ENCODE measurements at places on chromosomes 6 and 20.

GRCh38 chr6:43990627-43991619 is 136.3 kb downstream of the MRPL14 start:
- no peak overlapping the region for H3K4me3 ChIP-seq
- H3K27ac ChIP-seq = no peak overlapping the region
- H3K36me3 ChIP-seq = no peaks in the 10 kb centered on the region
- H3K27me3 ChIP-seq = peaks cover 32% of the 10 kb centered on the region
- no peaks in the 10 kb centered on the region for H3K4me1 ChIP-seq

DNA sequence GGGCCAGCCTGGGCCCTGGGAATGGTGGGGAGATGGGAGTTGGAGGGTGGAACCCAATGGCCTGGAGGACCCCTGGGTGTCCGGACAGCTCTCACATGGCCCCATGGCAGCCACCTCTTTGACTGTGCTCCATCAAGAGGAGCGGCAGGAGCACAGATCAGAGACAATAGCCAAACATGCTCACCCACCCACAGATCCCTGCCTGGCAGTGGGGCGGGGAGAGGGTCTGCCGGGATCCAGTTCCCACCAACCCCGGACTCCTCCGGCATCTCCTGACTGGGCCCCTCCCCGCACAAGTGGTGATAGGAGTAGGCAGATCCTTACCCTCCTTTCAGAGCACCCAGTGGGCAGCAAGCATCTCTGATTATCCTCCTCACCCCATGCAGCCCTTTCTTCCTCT is 31.9 kb upstream of the MRPS18A start:
- H3K36me3 ChIP-seq = no peaks in the 10 kb centered on the region
- DNase-seq = no peak
- H3K4me3 ChIP-seq = no peak overlapping the region
- peaks cover 10% of the 10 kb centered on the region for H3K4me1 ChIP-seq
- no peaks in the 10 kb centered on the region for H3K27me3 ChIP-seq

GRCh38 chr20:62910777-62911497 is 15.4 kb downstream of the DIDO1 start:
- H3K4me1 ChIP-seq = peaks cover 39% of the 10 kb centered on the region
- DNase-seq = no peak
- H3K36me3 ChIP-seq = peaks cover 23% of the 10 kb centered on the region
- no peaks in the 10 kb centered on the region for H3K27me3 ChIP-seq
- H3K4me3 ChIP-seq = no peak overlapping the region

DNA sequence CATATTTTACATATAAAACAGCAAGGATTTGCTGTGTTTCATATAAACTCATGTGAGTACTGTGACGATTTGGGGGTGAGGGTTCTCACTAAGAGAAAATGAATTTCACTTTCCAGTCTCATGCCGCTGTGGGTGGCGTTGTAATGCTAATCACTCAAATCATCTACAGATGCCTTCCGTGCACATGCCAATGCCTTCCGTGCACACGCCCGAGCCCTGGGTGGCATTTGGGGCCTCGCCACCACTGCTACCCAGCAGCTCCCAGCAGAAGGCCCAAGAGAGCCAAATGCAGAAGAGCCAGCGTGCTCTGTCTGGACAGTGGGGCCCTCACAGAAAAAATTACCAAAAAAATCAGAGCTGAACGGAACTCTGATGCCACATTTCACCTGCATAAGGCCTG is 53.7 kb downstream of the WDR27 start:
- no peak for DNase-seq
- no peaks in the 10 kb centered on the region for H3K36me3 ChIP-seq
- no peaks in the 10 kb centered on the region for H3K27me3 ChIP-seq
- no peak overlapping the region for H3K4me3 ChIP-seq

GRCh38 chr6:32369660-32370059 is 2.0 kb downstream of the TSBP1 start:
- H3K36me3 ChIP-seq = no peaks in the 10 kb centered on the region
- H3K27ac ChIP-seq = no peak overlapping the region
- H3K4me3 ChIP-seq = no peak overlapping the region

DNA sequence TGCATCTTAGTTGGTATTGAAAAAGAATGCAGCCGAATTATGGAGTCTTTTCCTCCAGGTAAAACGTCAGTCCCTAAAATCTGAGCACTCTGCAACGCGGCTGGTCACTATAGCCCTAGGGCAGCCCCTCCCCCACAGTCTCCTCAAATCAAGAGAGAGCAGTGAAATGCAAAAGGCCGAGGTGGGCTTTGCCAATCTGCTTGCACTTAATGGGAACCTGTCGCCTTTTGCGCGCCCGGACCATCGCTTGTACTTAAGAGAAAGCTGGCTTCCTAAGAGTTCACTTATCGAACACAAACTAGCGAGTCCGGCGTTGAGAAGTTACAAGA is 447 bp downstream of the MCM3 start:
- H3K36me3 ChIP-seq = no peaks in the 10 kb centered on the region
- H3K4me3 ChIP-seq = peak overlapping the region; percentile 90
- DNase-seq = no peak
- H3K4me1 ChIP-seq = peaks cover 27% of the 10 kb centered on the region

DNA sequence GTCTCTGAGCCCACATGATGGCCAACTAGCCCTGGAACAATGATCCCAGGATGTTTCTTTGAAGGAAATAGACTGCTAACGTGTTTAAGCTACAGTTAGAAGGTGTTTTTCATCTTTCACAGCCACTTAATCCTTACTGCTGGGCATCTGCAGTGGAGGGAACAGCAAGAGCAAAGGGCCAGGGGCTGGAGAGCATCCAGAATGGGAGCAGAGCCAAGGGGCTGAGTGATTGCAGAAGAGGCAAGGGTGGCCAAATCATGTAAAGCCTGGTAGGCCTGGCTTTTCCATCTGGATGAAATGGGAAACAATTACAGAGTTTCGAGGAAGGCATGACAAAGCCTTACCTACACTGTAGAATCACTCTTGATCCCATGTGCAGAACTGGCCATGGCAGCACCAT is 18.7 kb upstream of the LAMP5 start:
- no peak for DNase-seq
- no peak overlapping the region for H3K4me3 ChIP-seq

GRCh38 chr6:14547284-14547998 is 429.9 kb downstream of the CD83 start:
- DNase-seq = no peak
- no peaks in the 10 kb centered on the region for H3K36me3 ChIP-seq
- no peaks in the 10 kb centered on the region for H3K4me1 ChIP-seq
- H3K27me3 ChIP-seq = no peaks in the 10 kb centered on the region
- H3K4me3 ChIP-seq = no peak overlapping the region
- no peak overlapping the region for H3K27ac ChIP-seq

DNA sequence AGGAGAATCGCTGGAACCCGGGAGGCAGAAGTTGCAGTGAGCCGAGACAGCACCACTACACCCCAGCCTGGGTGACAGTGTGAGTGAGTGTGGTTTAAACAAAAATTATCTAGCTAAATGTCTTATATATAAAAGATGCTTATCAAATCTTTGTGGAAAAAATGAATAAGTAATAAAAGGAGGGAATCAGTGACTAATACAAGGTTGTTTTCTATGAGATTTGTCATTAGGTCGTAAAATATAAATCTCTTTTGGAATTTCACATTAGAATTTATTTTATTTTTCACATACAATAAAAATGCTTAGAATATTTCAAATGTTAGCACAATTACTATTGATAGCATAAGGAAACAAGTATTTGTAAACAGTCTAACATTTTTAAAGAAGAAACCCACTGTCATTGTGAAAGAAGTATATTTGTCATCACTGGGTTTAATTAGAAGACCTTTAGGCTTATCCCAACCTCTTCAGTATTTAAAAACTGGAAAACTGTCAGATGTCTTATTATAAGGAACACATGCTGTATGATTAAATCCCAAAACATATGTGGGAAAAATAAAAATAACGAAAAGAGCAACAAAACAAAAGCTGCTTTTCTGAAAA is 47.1 kb downstream of the ASCC3 start:
- H3K4me1 ChIP-seq = no peaks in the 10 kb centered on the region
- H3K4me3 ChIP-seq = no peak overlapping the region
- no peak overlapping the region for H3K27ac ChIP-seq

GRCh38 chr6:161374971-161375873 is 101.4 kb upstream of the AGPAT4 start:
- peaks cover 6% of the 10 kb centered on the region for H3K27me3 ChIP-seq
- DNase-seq = no peak
- no peaks in the 10 kb centered on the region for H3K36me3 ChIP-seq
- no peak overlapping the region for H3K27ac ChIP-seq
- no peak overlapping the region for H3K4me3 ChIP-seq

DNA sequence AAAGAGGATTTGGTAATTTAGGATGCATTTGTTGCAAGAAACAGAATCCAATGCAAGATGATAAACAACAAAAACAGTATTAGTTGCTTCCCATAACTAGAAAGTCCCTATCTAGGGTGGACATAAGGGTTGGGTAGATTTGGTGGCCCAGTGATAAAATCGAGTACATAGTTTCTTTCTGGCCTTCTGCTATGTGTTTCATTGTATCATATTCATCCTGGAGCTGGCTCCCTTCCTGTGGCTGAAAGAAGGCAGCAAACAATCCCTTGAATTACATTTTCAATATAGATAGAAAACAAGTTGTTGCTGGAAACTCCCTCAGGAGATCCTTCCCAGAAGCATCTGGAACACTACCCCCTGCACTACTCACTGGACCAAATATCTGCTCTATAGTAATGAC is 135.1 kb downstream of the ID4 start:
- peaks cover 4% of the 10 kb centered on the region for H3K27me3 ChIP-seq
- no peak overlapping the region for H3K27ac ChIP-seq
- DNase-seq = no peak
- H3K4me3 ChIP-seq = no peak overlapping the region

GRCh38 chr6:68196645-68197044 is 438.4 kb upstream of the ADGRB3 start:
- peaks cover 2% of the 10 kb centered on the region for H3K27me3 ChIP-seq
- H3K4me1 ChIP-seq = no peaks in the 10 kb centered on the region
- no peak overlapping the region for H3K4me3 ChIP-seq
- no peaks in the 10 kb centered on the region for H3K36me3 ChIP-seq
- no peak for DNase-seq

GRCh38 chr6:90940812-90941481 is 354.1 kb upstream of the MAP3K7 start:
- H3K4me1 ChIP-seq = no peaks in the 10 kb centered on the region
- H3K4me3 ChIP-seq = no peak overlapping the region
- H3K27me3 ChIP-seq = no peaks in the 10 kb centered on the region
- no peaks in the 10 kb centered on the region for H3K36me3 ChIP-seq

- H3K36me3 ChIP-seq = no peaks in the 10 kb centered on the region
- H3K4me1 ChIP-seq = no peaks in the 10 kb centered on the region
- no peak overlapping the region for H3K27ac ChIP-seq
- H3K27me3 ChIP-seq = no peaks in the 10 kb centered on the region
- no peak for DNase-seq
These were observed 445.0 kb downstream of the HACE1 start for GRCh38 chr6:104414723-104415122.

DNA sequence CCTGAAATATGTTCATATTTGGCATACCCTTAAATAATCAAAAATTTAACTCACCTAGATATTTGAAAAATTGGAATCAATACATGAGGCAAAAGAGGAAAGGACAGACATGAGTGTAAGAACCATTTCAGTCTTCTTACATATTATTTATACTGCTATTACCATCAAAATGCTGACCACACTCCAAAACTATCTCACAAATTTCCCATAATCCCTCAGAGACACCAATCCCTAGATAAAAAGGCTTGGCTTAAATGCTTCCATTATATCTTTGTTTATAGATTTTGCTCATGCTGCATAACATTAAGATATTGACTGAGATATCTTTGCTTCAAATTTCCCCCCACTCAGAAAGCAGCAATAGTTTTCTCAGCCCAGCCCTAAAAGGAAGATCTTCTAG is 11.7 kb upstream of the NT5DC1 start:
- no peaks in the 10 kb centered on the region for H3K27me3 ChIP-seq
- no peak overlapping the region for H3K4me3 ChIP-seq
- H3K27ac ChIP-seq = no peak overlapping the region
- no peak for DNase-seq
- H3K4me1 ChIP-seq = no peaks in the 10 kb centered on the region
- no peaks in the 10 kb centered on the region for H3K36me3 ChIP-seq

DNA sequence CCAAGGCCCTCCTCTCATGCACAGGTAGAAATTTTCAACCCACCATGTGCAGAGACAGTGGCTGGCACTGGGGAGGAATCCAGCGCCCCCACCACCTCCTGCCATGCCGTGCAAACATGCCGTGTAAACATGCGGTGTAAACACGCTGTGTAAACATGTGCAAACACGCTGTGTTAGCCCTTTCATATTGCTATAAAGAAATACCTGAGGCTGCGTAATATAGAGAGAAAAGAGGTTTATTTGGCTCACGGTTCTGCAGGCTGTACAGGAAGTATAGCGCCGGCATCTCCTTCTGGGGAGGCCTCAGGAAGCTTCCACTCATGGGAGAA is 218.3 kb downstream of the TAF4 start:
- no peak for DNase-seq
- no peaks in the 10 kb centered on the region for H3K4me1 ChIP-seq
- H3K27me3 ChIP-seq = no peaks in the 10 kb centered on the region
- no peak overlapping the region for H3K27ac ChIP-seq

- no peak overlapping the region for H3K4me3 ChIP-seq
- no peaks in the 10 kb centered on the region for H3K4me1 ChIP-seq
- no peak for DNase-seq
- H3K27ac ChIP-seq = no peak overlapping the region
- H3K27me3 ChIP-seq = peaks cover 74% of the 10 kb centered on the region
- no peaks in the 10 kb centered on the region for H3K36me3 ChIP-seq
These were observed 61.5 kb downstream of the YTHDF1 start for GRCh38 chr20:63154395-63154794.

DNA sequence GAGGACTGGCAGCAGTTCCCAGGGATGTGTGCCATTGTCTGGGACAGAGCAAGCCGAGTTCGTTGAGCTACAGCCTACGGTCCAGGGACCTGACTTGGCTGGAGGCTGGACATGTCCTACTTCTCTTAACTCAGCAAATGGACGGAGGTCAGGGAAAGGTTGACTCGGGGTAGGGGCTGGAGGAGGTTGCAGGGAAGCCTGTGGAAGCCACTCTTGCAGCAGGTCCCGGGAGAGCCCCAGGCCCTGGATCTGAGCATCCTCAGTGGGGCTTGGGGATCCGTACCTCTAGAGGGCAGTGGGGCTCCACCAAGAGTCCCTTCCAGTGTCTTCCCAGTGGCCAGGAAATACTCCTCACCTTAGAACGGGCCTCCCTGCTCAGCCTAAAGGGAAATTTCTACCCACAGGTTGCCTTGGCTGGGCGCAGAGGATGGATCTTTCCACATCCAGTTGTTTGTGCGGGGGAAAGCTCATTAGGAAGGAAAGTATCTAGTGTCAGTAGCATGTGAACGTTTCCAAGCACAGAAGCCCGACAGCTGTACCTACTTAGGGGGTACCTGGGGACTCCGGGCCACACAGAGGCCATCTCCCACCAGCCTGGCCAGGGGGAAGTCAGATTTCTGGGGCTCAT is 170.2 kb downstream of the NFATC2 start:
- H3K4me1 ChIP-seq = peaks cover 4% of the 10 kb centered on the region
- H3K36me3 ChIP-seq = no peaks in the 10 kb centered on the region
- no peak overlapping the region for H3K27ac ChIP-seq
- DNase-seq = peak; percentile 18
- peaks cover 2% of the 10 kb centered on the region for H3K27me3 ChIP-seq

- DNase-seq = no peak
- no peak overlapping the region for H3K4me3 ChIP-seq
- no peaks in the 10 kb centered on the region for H3K27me3 ChIP-seq
- peaks cover 45% of the 10 kb centered on the region for H3K36me3 ChIP-seq
- no peak overlapping the region for H3K27ac ChIP-seq
These were observed 17.1 kb upstream of the C20orf144 start for GRCh38 chr20:33645072-33645358.
